ENCODE measurements at places on chromosomes 2 and 18.

- DNase-seq: peak; percentile 73
Observed at GRCh38 chr2:133787207-133787606, 218.9 kb upstream of the NCKAP5 start.

- no peak for DNase-seq
Observed at GRCh38 chr2:214550786-214551185, 139.9 kb downstream of the VWC2L start.

- no peak for DNase-seq
Observed at GRCh38 chr2:48954311-48954710, 198.8 kb upstream of the LHCGR start.

GRCh38 chr2:170024721-170025120, 153.2 kb upstream of the MYO3B start:
- DNase-seq: no peak

GRCh38 chr2:49988276-49988675, 834.0 kb upstream of the FSHR start:
- no peak for DNase-seq

DNA sequence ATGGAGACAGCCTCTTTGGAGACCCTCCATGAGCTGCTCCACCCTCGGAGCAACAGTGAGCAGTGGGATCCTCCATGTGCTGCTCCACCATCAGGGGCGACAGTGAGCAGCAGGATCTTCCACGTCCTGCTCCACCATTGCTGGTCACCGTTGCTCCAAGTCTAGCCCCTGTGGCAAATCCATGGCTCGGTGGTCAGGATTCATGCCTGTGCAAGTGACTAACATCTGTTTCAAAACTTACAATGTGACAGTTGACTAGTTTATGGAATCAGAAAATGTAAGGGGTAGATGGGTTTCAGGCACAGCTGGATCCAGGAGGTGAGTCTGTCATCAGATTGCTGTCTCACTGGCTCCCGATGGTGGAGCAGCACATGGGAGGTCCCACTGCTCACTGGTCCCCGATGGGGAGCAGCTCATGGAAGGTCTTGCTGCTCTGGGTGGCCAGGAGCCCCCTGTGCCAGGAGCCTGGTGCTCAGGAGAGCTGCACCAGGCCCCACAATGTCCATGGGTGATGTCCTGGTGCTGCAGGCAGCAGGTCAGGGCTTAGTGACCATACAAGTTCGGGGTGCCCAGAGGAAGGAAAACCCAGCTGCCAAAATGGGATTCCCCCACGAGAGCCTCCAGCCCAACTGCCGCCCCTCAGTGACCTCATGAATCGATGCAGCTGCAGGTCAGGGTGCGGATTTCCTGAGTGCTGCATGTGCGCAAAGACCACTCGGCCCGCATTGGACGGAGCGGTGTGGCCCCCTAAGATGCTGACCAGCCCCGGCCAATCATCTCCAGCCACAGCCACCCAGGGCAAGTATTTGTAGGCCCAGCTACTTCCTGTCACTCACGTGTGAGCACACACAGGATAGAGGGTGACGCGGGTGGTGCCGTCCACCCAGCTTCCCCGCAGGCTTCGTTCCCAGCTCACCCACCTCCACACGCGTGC, 116.5 kb upstream of the OTOS start:
- DNase-seq: no peak

DNA sequence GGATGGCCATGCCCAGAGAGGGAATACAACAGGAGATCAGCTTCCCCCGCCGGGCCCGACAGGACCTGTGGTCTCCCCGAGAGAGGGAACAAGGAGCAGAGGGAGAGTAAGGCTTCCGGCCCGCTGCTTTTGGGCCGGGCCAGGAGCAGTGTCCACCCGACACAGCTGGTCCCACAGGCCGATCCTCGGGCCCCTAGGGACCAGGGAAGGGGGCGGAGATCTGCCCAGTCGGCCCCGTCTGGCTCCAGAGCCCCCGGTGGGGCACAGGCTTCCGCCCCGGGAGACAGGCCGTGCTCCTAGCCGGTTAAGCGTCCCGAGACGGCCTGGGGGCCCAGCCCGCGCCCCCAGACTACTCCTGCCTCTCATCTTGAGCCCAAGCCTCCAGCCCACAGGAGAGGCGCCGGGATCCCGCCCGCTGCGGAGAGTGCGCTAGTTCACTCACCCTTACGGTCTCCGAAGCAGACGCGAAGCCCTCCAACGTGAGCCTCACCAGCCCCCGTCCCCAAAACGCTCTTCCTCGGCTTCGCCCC, at the start of gene MCFD2:
Gene MCFD2 (minus strand): TSS at position 526 of the 530 bp plus-strand sequence. CDS start 6,635 bp downstream, outside the sequence.
- DNase-seq: no peak

DNA sequence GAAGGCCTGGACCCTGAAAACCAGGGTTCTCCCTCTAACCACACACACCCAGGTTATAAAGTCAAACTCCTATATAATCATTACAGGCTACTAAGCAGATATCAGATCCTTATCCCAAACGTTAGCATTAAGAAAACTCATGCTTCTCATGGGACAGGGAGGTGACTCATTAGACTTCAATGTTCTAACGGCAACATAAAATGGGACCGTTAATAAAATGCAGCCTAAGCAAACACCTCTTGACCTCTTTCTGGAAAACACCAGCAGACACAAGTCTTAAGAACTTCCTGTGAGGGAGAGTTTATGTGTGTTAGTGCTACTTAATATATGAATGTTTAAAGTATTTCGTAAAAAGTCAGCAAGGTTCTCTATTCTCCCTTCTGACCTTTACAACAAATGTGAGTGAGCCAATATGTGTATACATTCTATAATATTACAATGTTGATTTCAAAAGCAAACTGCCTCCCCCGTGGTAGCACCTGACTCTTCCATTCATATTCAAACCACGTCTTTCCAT, 31.7 kb downstream of the LPIN2 start:
- DNase-seq: peak; percentile 39

DNA sequence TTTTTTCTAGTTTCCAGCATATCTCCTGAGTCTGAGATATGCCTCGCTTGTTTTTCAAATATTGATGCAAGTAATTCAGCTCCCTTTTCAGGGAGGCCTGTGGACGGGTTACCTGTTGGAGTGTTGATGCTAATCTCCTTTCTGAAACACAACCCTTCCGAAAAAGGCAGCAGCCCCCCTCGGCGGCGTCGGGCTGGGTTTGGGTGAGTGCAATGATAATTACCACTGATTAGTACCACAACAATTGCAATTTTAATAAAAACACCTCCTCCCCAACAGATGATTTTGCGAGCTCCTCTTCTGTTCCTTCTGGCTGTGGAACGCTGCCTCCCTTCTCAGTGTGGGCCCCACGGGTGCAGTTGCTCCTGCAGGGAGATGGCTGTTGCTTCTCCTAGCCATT, 66.3 kb downstream of the PTGR3 start:
- no peak for DNase-seq

All from NCI-H226 (cell line).